ENCODE measurements at places on chromosomes 1 and 21. TPM values are rescaled to one million over a fixed set of nuclear protein-coding genes. Genes with fewer than 3 reads are reported as not detected.
A peak's percentile ranks its signal among the peaks of the same experiment; 100 is the strongest.

DNA sequence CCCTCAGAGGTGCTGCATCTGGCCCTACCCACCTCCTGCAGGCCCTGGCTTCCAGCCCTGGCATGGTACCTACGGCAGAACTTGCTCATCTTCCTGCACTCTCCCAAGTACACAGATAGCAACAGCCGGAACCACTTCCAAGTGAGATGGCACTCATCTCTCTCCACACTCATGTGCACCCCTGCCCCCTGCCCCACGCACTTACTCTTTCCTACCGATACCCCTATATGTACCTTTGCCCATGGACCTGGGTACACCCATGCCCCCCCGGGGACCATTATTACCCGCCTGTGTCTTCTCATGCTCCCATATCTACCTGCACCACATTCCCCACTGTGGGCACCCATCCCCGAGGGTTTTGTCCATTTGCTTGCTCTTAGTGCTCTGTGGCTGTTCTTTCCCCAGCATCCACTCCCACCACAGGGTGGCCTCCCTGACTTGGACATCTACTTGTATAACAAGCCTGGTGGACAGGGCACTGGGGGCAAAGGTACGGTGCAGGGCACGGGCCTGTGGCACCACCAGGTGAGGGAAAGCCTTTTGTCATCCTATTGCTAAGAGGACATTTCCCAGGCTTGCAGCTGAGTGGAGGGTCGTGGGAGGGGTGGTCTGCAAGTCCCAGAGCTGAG lies 14.7 kb downstream of the HYI start:
- DNase-seq, result no peak
- no peak overlapping the region for H3K4me3 ChIP-seq
- no peaks in the 10 kb centered on the region for H3K27me3 ChIP-seq
- H3K36me3 ChIP-seq, result peaks cover 39% of the 10 kb centered on the region
- H3K4me1 ChIP-seq, result peaks cover 7% of the 10 kb centered on the region

DNA sequence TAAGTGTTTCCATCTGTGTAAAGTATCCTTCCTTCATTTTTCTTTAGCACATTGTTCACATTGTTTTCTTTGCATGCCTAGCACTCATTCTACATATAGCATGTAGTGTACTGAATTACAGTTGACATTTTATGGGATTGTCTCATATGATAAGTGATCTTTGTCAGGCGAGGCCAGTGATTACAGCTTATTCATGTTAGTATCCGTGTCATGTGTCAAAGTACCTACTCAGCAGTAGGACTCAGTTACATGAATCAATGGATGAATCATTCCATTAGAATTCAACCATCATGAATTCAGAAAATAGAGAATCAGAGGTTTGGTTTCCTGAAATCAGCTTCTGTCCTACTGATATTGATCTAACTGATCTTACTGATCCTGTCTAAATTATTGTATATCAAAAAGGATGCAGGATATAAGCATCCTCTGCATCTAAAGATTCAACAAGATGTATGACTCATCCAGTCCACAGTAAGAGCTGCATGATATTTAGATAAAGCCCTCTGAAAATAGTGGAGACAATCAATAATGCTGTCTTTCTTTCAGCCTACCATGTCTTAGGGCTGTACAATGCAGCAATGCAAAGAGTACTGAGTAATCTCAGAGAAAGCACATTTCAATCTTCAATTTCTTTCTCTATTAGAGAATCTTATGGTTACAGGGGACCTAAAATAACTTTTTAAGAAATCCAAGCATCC lies 20.7 kb upstream of the HRNR start:
- no peaks in the 10 kb centered on the region for H3K4me1 ChIP-seq
- peaks cover 27% of the 10 kb centered on the region for H3K27me3 ChIP-seq
- H3K27ac ChIP-seq, result no peak overlapping the region
- no peaks in the 10 kb centered on the region for H3K36me3 ChIP-seq

GRCh38 chr1:160491981-160492380 lies 31.1 kb downstream of the SLAMF6 start:
- no peak overlapping the region for H3K4me3 ChIP-seq
- H3K27me3 ChIP-seq, result no peaks in the 10 kb centered on the region
- peaks cover 40% of the 10 kb centered on the region for H3K36me3 ChIP-seq
- DNase-seq, result no peak

GRCh38 chr1:172255223-172255560 lies 165.3 kb upstream of the C1orf105 start:
- H3K36me3 ChIP-seq, result peaks cover 12% of the 10 kb centered on the region
- peak overlapping the region; percentile 78 for H3K27ac ChIP-seq
- H3K4me1 ChIP-seq, result peaks cover 22% of the 10 kb centered on the region
- H3K27me3 ChIP-seq, result no peaks in the 10 kb centered on the region
- DNase-seq, result no peak
- H3K4me3 ChIP-seq, result peak overlapping the region; percentile 28

DNA sequence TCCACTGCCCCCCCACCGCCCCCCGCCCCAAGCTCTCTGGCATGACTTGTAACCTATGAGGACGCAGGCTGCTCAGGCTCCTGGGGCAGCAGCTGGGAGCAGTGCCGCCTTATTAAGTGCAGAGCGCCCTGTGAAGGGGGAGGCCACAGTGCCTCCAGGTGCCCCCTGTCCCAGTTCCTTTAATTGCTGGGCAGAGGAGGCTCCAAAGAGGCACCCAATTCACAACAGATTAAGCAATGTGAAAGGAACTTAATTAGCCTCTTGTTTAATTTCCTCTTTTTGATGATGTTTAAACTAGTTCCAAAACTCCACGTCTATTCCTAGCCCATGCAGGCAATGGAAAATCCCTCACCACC lies 3.0 kb downstream of the RXFP4 start:
- no peaks in the 10 kb centered on the region for H3K27me3 ChIP-seq
- peaks cover 49% of the 10 kb centered on the region for H3K4me1 ChIP-seq
- H3K27ac ChIP-seq, result peak overlapping the region; percentile 83
- H3K36me3 ChIP-seq, result peaks cover 36% of the 10 kb centered on the region

GRCh38 chr1:11802973-11803885 lies 2.5 kb downstream of the MTHFR start:
- H3K4me3 ChIP-seq, result peak overlapping the region; percentile 99
- peaks cover 44% of the 10 kb centered on the region for H3K4me1 ChIP-seq
- no peaks in the 10 kb centered on the region for H3K27me3 ChIP-seq
- peak; percentile 95 for DNase-seq

GRCh38 chr1:158328426-158328825 lies 2.9 kb downstream of the CD1B start:
- no peak overlapping the region for H3K4me3 ChIP-seq
- no peak for DNase-seq
- H3K36me3 ChIP-seq, result no peaks in the 10 kb centered on the region
- H3K27me3 ChIP-seq, result no peaks in the 10 kb centered on the region
- no peak overlapping the region for H3K27ac ChIP-seq

The PLA2G2C gene
- total RNA-seq, result 0.28 TPM

The OTUD7B gene
- total RNA-seq, result 38.8 TPM
